T-cell (primary cell): ENCODE measurements at places on chromosomes 5 and 9. TPM values are rescaled to one million over a fixed set of nuclear protein-coding genes. Genes with fewer than 3 reads are reported as not detected.

DNA sequence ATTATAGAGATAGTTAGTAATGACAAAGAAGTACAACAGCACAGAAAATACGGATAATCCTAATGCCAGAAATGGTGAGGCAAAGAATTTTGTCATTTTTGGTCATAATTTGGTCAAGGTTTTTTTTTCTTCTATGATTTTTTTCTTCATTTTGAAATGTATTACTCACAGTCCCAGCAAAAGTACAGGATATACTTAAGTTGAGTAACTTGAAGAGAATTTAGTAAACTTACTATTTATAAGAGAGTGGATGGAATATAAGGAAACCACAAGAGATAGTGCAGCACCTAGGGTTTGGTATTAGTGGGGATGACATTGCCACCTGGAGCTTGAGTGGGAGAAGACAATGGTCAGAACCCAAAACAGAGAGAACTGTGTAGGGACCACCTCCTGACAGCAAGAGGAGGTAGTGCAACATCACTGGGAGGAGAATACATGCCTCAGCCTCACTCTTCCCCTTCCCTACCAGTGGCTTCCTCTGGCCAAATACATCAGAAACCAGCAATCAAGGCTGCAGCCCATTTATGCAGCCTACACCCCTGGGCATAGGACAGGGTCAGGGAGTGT is 434.5 kb upstream of the TRPC7 start:
- H3K36me3 ChIP-seq, result no peaks in the 10 kb centered on the region
- no peak overlapping the region for H3K4me3 ChIP-seq
- H3K27me3 ChIP-seq, result no peaks in the 10 kb centered on the region
- no peak overlapping the region for H3K27ac ChIP-seq

- H3K27ac ChIP-seq, result no peak overlapping the region
- no peaks in the 10 kb centered on the region for H3K4me1 ChIP-seq
- no peak for DNase-seq
- no peaks in the 10 kb centered on the region for H3K27me3 ChIP-seq
Measured at GRCh38 chr5:66255714-66256113, 111.6 kb downstream of the SREK1 start.

DNA sequence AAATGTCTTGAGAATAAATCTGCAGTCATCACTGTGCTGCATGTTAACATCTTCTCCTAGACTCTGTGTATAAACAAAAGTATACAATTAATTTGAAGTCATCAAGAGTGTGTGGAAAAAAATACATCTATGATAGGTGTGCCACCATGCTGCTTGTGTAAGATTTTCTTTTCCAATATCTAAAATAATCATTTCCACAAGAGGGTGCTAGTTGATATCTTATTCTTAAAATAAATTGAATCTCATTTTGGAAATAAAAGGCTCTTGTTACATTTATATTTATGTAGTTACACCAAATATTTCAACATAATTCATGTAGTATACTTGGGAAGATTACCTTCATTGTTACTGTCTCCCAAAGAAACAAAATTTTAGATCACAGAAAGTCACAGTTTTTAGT is 14.1 kb upstream of the MOCS2 start:
- no peaks in the 10 kb centered on the region for H3K36me3 ChIP-seq
- no peak for DNase-seq
- H3K27ac ChIP-seq, result no peak overlapping the region
- no peaks in the 10 kb centered on the region for H3K27me3 ChIP-seq
- H3K4me1 ChIP-seq, result no peaks in the 10 kb centered on the region
- no peak overlapping the region for H3K4me3 ChIP-seq

GRCh38 chr9:104987743-104988142 is 59.8 kb upstream of the ABCA1 start:
- H3K27me3 ChIP-seq, result no peaks in the 10 kb centered on the region
- no peak overlapping the region for H3K4me3 ChIP-seq
- H3K4me1 ChIP-seq, result peaks cover 10% of the 10 kb centered on the region
- H3K36me3 ChIP-seq, result no peaks in the 10 kb centered on the region
- no peak overlapping the region for H3K27ac ChIP-seq
- no peak for DNase-seq

DNA sequence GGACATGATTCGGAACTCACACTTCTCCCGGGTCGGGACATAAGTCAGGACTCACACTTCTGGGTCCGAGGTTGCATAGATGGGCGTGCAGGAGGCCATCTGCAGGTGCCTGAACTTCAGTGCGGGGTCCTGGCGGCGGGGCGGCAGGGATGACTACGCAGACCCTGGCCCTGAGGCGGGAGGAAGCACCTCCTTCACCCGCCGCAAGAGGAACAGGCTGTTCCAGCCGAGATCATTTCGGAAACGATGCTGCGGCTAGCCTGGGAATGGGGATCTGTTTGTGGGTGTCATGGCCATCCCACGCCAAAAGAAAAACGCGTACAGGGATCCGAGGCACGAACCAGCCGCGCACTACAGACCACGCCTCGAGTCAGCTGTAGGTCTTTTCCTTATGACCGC is 196.6 kb downstream of the TTLL11 start:
- no peak overlapping the region for H3K27ac ChIP-seq
- no peak overlapping the region for H3K4me3 ChIP-seq
- no peak for DNase-seq
- no peaks in the 10 kb centered on the region for H3K27me3 ChIP-seq
- no peaks in the 10 kb centered on the region for H3K36me3 ChIP-seq

DNA sequence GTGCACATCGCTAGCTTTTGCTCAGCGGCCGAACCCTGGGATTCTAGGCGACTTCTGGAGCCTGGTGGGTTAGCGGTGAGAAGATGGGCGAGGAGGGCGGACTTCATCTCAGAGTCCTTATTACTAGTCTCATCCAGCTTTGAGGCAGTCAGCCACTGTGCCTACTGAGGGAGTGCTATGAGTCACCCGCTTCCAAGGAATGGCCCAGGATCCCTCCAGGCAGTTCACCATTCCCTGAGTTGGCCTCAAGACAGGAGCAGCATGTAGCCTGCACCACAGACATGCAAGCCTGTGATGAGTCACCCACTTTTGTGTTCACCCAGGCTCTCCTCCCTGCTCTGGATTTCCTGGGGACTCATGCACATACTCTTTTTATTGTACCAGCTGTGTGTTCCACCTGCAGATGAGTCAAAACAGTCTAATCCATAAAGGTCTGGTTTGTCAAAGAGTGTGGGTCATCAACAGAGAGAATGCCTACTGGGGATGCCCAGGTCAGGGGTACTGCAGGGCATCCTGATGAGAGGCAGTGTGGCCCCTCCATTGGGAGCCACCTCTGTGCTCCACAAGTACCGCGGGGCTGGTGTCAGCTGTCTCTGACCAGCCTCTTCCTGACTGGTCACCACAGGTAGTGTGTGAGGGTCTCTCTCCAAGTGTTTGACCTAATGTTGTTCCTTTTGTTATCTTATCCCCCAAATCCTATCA is 20.2 kb downstream of the SLC22A5 start:
- H3K4me3 ChIP-seq, result no peak overlapping the region
- H3K27me3 ChIP-seq, result no peaks in the 10 kb centered on the region
- peaks cover 3% of the 10 kb centered on the region for H3K4me1 ChIP-seq
- peaks cover 3% of the 10 kb centered on the region for H3K36me3 ChIP-seq

GRCh38 chr9:84062538-84062937 is 81.9 kb downstream of the RMI1 start:
- no peaks in the 10 kb centered on the region for H3K36me3 ChIP-seq
- no peak overlapping the region for H3K27ac ChIP-seq
- H3K27me3 ChIP-seq, result peaks cover 3% of the 10 kb centered on the region
- H3K4me1 ChIP-seq, result no peaks in the 10 kb centered on the region
- no peak overlapping the region for H3K4me3 ChIP-seq

DNA sequence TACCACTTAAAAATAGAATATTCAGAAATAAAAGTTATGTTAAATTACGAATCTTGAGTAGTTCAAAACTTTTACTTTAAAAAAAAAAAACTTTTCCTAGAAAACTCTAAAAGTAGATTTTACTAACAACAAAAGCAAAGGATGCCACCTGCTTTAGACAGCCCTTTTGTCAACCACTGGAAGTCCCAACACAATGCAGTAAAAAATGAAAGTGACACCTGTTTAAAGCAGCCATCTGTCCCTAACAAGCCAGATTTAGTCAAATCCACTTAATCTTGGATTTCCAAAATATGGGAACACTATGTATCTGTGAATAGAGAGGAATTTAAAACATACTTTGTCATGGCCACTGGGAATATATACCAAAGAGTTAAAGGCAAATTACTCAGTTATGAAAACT is 3.8 kb downstream of the RFX3 start:
- no peaks in the 10 kb centered on the region for H3K36me3 ChIP-seq
- H3K4me3 ChIP-seq, result no peak overlapping the region
- H3K4me1 ChIP-seq, result peaks cover 4% of the 10 kb centered on the region
- H3K27me3 ChIP-seq, result no peaks in the 10 kb centered on the region
- no peak for DNase-seq
- no peak overlapping the region for H3K27ac ChIP-seq

LNPEP gene
- 83.4 TPM for total RNA-seq

CRB2 gene
- not detected for total RNA-seq

GLRA1 gene
- total RNA-seq, result not detected

SMIM15 gene
- total RNA-seq, result 18.4 TPM

GLDC gene
- 0.70 TPM for total RNA-seq
